HL-60 (cell line): ENCODE measurements at places on chromosomes 3 and 15.

DNA sequence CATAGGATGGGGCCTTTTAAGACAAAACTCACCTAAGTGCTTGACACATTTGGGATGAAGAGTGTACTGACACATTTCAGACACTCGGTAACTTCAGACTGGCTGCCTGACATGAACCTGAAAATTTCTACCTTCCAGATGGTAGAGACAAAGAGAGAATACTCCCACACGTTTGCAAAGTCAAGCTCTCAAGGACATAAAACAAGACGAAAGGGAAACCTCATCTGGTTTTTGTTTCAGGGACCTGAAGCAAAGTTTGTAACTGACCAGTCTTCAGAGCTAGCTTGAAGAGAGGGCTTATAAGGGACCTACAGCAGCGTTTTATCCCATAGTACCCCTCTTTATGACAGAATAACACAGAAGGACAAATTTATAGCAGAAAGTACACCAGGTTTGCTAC lies 41.9 kb downstream of the ZNF621 start:
- no peak for DNase-seq

GRCh38 chr3:121482660-121483059 lies 63.1 kb downstream of the POLQ start:
- no peak for DNase-seq

DNA sequence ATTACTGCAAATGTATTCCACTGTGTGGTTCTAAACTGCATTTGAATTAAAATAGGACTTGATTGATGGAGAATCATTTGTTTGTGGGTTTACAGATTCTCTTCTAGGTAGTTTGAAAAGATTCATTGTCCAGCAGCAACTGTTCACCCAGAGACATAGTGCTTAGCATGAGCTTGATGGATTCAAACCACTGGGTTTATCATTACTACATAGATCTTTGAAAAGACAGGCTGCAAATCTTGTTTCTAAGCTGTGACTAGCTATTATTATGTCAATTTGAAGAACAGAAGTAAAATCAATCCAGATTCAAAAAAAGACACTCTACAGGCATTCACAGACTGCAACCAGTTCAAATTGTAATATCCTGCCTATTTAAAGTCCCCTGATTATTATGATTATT lies 49.8 kb downstream of the MBNL1 start:
- DNase-seq, result no peak

- no peak for DNase-seq
Observed at GRCh38 chr3:13138833-13139145, 65.6 kb upstream of the IQSEC1 start.

GRCh38 chr3:24270204-24270691 lies 224.4 kb downstream of the THRB start:
- DNase-seq, result no peak

DNA sequence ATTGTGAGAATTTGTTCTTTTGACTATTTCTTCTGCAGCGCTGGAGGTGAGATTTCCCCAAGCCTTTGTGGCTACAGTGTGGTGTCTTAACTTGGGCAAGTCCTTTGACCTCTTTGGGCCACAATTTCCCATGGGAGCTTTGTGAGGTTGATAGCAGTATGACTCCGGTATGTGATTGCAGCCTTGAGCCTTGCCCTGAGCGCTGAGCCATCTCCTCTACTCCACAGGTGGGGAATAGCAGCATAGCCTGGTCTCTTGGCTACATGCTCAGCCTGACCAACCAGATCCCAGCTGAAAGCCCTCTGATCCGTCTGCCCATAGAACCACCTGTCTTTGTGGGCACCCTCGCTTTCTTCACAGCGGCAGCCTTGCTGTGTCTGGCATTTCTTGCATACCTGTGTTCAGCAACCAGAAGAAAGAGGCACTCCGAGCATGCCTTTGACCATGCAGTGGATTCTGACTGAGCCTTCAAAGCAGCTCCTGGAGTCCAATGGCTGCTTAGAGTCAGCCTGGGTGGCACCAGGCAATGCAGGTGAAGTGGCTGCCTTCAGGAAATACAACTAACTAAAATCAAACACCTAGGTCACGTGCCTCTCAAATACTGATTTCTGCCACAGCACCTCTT lies 30.0 kb upstream of the RPL14 start:
- no peak for DNase-seq

DNA sequence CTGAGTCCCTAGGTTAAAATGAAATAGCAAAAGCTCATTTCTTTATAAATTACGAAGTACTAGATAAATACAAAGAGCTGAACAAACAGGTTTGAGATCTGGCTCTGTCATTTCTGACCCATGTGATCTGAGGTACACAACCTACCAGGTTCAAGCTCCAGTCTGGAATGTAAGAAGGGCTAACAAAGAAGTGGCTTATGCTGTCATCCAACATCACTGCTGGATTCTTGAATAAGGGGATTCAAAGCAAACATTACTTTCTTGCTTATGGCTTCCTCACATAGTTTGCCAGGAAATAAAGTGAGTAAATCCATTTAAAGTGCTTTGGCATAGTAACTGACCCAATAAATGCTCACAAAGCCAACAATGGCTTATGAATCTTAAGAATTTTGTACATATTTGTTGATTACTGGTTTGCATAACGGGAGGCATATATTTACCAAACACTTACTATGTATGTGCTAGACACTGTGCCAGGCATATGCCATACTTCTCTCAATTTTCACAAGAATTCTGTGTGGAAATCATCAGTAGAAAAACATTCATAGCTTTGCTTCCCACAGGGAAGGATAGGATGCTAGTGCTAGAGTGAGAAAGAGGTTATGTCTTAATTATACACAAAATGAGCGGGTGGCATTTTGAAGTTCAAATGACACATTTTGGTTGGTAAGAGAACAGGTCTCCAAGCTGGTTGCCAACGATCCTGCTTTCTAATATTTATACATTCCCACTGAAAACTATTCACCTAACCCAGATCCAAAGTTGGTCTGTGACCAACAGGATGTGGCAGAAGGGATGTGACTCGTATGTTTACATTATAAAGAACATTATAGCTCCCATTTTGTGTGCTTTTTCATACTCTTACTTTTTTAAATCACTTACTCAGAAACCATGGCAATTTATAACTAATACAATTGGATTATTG lies 38.7 kb upstream of the CSPG5 start:
- DNase-seq, result no peak

DNA sequence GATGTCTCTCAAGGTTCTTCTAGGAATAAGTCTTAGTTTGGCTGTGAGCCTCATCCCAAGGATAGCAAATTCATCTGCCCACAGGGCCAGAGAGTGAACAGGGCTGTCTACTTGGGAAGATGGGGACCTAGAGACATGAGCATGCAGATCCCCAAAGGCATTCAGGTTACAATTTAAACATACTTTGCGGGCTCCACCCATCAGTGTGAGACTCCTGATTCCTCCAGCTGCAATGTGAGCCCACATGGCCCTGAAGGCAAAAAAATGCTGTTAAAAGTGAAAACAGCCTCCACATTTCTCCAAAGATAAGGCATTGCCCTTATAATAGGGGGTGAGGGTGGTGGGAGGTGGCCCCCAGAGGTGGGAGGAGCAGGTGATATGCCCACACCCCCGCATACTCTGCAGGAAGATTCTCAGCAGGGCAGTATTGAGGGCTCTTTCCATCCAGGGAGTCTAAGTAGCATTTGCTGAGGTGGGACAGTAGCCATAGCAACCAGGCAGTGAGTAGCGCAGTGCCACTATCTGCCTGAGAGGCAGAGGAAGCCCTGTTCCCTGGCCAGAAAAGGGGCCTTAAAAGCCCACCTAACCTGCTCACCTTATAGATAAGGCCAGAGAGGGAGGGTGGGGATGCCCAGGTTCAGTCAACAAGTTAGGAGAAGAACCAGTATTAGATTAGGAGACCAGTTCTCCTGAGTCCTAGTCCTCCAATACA lies 31.2 kb downstream of the TGM4 start:
- no peak for DNase-seq

- DNase-seq, result no peak
Observed at GRCh38 chr3:105285653-105286241, 81.0 kb upstream of the ALCAM start.

DNA sequence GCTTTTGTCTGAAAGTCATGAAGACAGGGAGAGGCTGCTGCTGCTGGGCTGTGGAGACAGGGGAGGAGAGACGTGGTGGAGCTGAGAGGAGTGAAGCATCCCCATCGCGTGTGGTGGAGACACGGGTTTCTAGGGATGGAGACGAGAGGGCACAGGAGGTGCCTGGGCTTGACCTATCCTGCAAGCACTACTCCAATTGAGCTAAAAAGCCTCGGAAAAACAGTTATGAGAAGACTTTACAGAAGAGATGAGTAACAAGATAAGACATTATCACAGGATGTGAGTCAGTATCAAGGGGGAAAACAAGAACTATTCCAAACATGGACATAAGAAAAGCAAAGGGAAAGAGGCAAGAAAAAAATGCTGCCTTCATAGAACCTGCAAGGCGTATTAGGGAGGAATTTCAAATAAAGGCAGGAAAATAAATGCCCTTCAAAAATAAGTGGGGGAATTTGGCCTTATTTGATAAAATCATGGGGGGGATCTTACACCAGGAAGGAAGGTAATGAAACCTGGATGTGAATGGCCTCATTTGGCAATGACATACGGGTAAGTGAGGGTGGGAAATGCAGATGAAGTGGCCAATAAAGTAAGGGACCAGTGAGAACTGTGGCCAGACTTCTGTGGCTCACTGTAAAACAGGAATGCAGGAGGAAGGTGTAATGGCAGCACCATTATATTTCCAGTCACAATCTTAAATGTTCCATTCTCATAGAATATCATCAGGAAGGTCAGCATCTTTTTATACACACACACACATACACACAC lies 97.9 kb downstream of the PLD1 start:
- DNase-seq, result no peak

DNA sequence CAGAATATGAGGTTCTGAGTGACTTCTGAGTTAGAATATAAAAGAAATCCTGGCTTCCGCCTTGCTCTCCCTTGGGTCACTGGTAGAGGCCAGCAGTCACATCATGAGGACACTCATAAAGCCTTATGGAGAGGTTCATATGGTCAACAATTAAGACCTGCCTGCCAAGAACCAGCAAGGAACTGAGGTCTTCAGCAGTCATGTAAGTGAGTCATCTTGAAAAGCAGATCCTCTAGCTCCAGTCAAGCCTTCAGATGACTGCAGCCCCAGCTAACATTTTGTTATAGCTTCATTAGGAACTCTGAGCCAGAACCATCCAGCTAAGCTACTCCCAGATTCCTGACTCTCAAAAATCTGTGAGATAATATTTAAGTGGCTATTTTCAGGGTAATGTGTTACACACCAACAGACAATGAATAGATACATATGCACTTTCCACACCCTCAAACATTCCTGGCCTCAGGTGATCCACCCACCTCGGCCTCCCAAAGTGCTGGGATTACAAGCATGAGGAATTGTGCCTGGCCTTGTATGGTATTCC lies 447.2 kb downstream of the SHQ1 start:
- no peak for DNase-seq

DNA sequence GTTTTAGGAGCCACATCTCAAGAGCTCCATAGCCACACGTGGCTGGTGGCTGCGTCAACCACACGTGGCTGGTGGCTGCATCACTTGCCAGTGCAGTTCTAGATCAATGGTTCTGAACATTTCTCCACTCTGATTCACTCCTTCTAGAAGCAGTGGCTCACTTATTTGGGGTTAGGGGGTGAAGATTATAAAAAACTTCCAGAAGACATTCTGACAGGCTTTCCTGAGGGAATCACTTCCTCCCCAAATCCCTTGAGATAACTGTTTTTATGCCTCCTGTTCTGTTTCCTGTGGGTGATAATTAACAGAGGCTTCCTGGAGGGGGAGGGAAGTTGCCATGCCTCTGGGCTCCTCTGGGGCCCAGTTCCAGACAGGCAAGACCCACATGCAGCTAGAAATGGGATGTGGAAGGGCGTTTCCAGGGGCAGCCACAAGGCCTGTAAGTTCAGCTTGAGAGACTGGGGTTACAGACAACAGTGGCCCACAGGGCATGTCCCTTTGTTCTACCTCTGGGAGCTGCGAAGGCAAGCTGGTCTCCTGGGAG lies 23.6 kb downstream of the HEG1 start:
- DNase-seq, result no peak

DNA sequence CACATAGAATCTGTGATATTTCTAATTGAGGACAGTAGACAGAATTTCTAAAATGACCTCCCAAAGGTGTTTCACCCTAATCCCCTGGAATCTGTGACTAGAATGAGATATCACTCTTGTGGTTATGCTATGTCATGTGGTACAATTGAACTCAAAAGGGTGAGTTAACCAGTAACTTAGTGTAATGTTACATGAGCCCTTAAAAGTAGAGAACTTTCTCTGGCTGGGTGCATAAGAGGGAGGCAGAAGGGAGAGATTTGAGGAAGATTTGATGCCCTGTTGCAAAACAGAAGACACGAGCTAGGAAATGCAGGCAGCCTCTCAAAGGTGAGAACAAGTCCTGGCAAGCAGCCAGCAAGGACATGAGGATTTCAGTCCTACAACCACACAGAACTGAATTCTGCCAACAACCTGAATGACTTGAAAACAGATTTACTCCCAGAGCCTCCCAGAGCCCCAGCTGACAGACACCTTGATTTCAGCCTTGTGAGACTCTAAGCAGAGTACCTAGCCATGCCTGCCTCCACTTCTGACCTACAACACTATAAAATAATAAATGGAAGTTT lies 160.3 kb downstream of the MTHFS start:
- DNase-seq, result no peak

- DNase-seq, result no peak
Observed at GRCh38 chr3:185559706-185560090, 7.3 kb upstream of the LIPH start.

DNA sequence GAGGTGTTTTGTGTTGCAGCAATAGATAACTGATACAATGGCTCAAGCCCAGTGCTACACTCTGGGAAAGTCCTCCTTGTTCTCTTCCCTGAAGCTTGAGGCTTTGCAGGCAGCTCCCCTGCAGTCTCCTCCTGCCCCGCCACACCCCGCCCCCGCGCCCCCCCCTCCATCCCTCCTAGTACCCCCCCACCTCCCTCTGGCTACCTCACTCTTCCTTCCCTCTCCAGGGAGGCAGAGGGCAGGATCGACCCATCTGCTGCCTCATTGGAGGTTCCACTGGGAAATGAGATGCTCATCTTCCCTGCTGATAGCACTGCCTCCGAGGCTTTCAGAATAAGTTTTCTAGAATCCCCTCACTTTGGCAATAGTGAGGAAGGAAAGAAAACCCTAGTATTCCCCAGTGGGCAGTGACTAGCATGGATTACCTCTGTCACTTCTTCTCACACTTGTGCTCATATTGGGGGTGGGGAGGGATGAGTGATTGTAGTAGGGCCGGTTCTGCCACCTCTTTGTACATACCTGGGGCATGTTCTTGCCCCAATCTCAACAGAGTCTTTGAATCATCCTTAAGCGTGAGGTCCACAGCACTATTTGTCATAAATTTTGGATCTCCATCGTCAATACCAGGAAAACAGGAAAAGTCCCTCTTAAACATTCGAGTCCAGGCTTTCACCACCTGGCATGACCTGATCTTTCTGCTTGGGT lies 16.3 kb upstream of the RAB7A start:
- DNase-seq, result no peak
